ENCODE measurements at places on chromosomes 11 and 22.

DNA sequence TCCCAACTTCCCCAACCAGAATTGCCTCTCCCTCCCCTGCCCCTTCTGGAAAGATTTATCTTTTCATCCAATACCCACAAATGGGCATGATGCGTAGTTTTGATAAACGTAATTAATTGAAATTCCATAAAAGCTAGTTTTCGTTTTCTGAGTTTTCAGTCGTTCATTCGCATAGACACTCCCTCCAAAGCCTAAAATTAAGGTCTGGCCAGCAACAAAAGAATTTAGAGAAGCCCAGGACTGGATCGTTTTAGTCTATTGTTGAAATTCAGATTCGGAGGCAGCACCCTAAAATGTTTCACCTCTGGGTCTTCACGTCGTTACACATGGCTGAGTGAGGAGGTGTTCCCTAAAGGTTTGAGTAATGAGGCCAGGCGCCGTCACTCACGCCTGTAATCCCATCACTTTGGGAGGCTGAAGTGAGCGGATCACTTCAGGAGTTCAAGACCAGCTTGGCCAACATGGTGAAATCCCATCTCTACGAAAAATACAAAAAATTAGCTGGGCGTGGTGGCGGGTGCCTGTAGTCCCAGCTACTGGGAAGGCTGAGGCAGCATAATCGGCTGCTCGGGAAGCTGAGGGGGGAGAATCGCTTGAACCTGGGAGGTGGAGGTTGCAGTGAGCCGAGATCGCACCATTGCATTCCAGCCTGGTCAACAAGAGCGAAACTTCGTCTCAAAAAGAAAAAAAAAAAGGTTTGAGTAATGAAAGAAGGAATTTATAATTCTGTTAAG, 589 bp upstream of the NDUFC2 start:
- no peak for DNase-seq

- no peak for DNase-seq
These were observed 13.8 kb downstream of the OLFML1 start for GRCh38 chr11:7499081-7499480.

GRCh38 chr22:49413551-49413950, 414.1 kb downstream of the BRD1 start:
- DNase-seq = no peak

DNA sequence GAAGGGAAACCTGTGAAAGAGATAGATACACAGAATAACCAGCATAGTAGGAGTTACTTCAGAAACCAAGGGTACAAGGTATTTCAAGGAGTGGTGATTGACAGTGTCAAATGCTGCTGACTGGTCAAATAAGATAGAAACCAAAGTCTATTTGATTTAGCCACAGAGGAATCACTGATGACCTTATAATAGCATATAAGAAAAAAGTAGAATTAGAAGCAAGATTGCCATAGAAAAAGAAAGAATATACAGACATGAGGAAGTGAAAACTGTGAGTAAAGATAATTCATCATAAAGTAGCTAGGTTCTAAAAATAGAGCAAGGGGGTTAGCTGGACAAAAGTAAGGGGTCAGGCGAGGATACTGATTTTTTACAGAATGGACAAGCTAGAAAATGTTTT, 14.2 kb downstream of the ZBTB44 start:
- DNase-seq = no peak

DNA sequence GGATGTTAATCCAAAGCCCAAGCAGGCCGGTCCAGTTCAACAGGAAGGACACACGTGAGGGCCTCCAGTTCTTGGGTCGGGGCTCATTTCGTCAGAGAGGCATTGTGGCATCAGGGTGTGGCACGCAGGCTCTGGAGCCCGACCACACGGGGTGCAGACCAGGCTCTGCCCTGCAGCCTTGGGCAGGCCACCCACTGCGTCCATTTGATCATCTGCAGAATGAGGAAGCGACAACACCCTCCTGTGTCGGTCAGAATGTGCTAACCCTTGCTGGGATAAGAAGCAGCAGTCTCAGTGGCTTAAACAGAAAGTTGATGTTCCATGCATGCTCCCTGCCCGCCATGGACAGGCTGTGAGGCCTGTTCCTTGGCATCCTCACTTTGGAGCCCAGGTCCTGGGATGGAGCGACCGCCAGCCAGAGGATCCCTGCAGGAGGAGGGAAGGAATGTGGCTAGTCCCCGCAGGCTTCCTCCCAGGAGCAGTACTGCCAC, 10.8 kb downstream of the RIBC2 start:
- no peak for DNase-seq

- DNase-seq = no peak
These were observed 21.5 kb downstream of the PLEKHB1 start for GRCh38 chr11:73667891-73668290.

Data from hematopoietic multipotent progenitor cell treated with erythropoietin and hydrocortisone succinate and interleukin-3 and kit ligand, for 17 days (in vitro differentiated cells).